NCI-H187 (cell line): ENCODE measurements at places on chromosomes 11 and 22.

GRCh38 chr22:42283278-42284201, 13.1 kb upstream of the TCF20 start:
- DNase-seq, result no peak

DNA sequence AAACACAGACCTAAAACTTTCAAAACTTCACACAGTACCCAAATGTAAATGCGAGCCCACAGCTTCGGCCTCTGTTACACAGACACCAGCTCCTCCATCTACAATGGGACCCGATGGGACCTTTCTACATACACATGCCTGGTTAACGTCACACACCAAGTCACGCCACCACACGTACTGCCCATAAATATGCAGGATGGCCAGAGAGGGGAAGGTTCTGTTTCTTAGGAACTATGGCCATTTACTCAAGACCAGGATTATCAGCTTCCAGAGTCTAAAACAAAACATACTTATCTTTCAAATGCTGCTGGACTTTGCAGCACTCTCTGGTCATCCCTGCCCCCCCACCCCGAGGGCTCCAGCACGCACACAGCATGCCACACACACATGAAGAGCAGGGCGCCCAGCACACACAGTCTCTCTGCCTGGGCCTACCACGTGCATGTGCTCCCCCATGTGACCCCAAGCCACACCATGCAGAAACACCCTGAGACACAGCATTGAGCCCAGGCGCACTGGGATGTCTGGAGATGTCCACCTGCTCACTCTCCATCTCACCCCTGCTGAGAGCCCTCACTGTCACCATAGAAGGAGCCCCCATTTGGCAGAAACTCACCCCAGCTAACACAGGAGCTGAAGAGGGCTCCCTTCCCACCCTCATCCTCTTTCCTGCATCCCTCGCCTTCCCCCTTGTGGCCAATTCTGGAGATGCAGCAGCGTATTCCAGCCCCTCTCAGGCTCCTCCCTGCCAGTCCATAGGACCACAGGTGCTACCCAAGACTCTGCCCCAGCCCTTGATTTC, 61.8 kb downstream of the SLC22A12 start:
- peak; percentile 28 for DNase-seq

- DNase-seq, result peak; percentile 58
These were observed 74.7 kb upstream of the DRD2 start for GRCh38 chr11:113549611-113550578.

GRCh38 chr22:19810381-19811201, 44.1 kb downstream of the GNB1L start:
- DNase-seq, result no peak

GRCh38 chr11:16795146-16795545, 56.7 kb downstream of the C11orf58 start:
- DNase-seq, result no peak

GRCh38 chr22:29994943-29995342, 85.3 kb upstream of the HORMAD2 start:
- DNase-seq, result no peak

DNA sequence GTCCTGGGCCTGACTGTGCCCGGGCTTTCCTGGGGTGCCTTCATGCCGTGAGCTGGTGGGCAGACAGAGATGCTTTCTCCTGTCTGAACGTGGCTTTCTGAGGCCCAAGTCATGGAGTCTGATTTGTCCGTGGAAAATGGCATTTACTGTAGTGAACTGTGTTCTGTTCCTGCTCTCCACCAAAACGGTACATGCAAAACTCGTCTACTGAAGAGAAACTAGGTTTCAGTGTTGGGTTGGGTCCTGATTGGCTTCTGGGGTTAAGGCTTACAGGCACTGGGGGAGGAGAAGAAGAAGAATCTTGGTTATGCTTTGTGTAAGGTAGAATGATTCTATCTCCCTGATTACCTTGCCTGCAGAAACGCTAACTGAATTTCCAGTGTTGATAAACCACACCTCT, 541.7 kb downstream of the NTM start:
- DNase-seq, result no peak

- DNase-seq, result no peak
These were observed 10.1 kb downstream of the MMP12 start for GRCh38 chr11:102864724-102865123.

DNA sequence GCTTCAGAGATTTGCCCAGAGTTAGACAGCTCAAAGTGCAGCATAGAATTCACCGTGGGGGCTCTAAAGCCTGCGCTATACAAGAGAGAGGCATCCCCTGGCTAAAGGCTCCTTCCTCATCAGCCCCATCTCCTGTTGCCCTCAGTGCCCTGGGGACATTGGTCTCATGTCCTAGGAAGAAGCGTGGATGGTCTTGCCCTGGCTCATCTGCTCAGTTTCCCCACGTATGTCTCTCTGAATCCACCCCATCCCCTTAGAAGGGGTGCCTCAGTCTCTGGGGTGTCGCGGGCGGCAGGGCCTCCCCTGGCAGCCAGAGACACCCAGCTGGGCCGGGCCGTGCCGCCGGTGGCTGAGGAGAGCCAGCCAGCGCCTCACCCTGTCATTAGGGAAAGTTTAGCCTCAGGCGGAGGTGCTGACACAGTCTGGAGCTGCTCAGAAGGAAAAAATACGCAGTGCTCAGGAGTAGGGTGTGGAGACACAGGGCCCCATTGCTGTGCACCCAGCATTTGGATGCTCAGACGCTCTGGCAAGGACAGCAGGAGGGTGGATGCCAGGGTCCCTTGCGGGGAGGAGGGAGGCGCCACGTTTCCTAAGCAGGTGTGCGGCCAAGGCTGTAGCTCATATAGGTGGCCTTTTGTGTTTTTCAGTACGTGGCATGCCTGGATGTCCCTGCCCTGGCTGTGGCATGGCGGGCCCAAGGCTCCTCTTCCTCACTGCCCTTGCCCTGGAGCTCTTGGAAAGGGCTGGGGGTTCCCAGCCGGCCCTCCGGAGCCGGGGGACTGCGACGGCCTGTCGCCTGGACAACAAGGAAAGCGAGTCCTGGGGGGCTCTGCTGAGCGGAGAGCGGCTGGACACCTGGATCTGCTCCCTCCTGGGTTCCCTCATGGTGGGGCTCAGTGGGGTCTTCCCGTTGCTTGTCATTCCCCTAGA, 1.3 kb downstream of the SLC39A13 start:
- no peak for DNase-seq

DNA sequence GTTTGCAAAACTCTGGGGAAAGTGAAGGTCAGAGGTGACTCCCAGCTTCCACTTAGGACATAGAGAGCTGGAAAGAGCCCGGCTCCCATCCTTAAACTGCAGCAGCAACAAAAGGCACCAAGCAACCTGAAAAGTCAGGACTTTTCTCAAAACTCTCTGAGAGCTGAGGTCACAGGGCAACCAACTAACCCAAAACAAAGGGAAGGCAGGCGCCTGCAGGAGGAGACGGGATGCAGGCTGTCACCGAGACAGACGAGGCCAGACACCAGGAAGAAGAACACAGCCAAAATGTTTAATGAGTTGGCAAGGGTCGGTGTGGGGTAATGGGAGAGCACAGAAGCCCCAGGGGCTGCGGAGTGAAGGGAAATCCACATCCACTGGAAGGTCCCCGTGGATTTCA, 19.9 kb downstream of the ASCL2 start:
- no peak for DNase-seq

DNA sequence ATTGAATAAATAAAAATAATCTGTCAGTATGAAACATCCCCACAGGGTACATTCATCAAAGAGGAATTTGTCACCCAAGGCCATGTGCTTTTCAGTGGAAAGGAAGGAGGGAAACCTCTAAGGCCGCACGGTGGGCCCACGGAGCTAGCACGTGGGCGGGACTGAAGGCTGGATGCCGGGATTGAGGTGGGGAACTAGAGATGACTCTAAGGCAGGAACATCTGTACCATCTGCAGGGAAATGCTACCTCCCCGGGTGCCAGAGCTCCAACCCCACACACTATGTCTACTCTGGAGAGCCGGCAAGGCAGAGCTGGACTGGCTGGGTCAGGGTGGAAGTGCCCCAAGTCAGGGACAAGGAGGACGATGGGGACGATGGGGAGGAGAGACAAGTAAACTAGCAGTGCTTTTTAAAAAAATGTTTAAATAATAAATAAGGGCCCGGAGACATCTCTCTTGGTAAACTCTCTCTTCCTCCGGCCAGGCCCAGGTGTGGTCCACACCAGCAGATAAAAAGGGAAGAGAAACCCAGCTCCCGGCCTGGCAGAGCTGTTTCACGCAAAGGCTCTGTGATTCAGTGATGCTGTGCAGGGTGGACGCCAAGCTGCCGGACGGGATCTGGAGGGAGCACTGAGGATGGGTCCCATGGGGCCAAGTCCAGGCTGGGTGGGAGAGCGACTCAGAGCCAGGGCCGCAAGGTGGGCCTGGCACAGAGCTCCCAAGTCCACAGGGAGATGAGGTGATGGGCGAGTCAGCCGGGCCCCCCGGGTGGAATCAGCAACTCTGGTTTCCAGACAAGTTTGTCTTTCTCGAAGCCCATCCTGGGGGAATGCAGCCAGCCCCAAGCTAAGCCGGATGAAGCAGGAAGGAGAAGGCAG, 5.8 kb downstream of the LIF start:
- DNase-seq, result no peak

DNA sequence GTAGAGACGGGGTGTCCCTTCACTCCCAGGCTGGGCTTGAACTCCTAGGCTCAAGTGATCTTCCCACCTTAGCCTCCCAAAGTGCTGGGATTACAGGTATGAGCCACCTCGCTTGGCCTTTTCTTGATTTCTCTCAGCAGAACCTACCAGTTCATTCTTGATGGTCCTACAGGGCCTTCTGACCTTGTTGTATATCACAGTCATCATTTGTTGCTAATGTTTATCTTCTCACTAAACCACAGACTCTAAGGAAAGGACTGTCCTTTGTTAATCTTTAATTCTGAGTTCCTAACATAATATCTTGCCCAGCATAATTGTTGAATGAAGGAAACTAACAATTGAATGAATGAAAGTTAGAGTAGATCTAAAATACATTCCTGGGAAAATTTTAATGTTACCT, 22.0 kb upstream of the ZC3H12C start:
- no peak for DNase-seq

DNA sequence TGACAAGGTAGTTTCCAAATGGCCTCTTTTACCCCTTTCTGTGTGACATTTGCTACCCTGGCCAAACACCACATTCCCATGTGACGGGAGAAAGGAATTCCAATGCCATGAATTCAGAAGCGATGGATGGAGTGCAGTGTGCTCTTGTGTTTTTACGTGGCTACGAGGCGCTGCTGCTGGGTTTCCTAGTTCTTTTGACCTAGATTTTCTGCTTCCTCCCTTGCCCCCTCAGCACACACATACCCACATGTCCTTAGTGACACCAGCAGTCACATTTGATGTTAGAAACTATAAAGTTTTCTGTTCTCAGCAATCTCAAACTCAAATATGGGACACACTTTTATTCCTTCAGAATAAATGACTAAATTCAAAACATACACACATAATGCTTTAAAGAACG, 7.8 kb upstream of the TMA7B start:
- no peak for DNase-seq

- DNase-seq, result no peak
These were observed 251.3 kb upstream of the PLET1 start for GRCh38 chr11:112511911-112512310.

- no peak for DNase-seq
These were observed 137.6 kb downstream of the MAML2 start for GRCh38 chr11:96205460-96205809.

DNA sequence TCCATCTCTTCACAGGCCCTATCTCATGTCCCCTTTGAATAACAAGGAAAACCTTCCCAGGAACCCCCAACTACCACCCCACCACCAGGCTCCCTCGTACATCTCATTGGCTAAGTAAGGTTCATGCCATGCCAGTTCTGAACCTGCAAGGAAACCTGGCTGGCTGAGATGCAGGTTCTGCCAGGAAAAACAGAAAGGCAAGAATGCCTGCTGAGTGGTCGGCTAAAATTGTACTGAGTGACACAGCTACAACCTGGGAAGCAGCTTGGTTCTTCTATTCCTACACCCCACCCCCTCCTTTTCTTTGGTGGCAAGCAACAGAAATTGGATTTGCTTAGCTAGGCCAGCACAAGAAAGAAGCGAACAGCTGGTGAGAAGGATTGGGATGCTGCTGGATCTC, 36.1 kb upstream of the TSPAN18 start:
- DNase-seq, result no peak

DNA sequence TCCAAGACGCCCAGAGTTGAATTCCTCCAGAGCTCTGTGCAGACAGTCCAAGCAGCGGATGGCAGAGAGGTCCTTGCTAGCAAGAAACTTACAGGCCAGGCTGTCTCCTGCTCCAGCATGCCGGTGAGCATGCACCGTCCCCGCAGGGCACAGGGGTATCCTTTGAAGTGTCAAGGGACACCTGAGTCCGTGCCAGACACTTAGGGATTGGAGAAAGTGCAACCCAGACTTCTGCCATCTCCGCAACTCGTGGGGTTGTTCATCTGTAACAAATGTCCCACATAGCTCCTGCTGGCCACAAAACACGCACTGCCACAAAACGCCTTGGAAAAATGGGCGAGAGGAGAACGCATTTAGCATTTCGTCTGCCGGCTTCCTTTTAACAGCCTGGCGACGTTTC, 13.3 kb downstream of the TSPO start:
- no peak for DNase-seq

- no peak for DNase-seq
These were observed 20.8 kb upstream of the RFPL3 start for GRCh38 chr22:32336771-32337424.

GRCh38 chr11:12640355-12640754, 33.9 kb upstream of the TEAD1 start:
- DNase-seq, result no peak

DNA sequence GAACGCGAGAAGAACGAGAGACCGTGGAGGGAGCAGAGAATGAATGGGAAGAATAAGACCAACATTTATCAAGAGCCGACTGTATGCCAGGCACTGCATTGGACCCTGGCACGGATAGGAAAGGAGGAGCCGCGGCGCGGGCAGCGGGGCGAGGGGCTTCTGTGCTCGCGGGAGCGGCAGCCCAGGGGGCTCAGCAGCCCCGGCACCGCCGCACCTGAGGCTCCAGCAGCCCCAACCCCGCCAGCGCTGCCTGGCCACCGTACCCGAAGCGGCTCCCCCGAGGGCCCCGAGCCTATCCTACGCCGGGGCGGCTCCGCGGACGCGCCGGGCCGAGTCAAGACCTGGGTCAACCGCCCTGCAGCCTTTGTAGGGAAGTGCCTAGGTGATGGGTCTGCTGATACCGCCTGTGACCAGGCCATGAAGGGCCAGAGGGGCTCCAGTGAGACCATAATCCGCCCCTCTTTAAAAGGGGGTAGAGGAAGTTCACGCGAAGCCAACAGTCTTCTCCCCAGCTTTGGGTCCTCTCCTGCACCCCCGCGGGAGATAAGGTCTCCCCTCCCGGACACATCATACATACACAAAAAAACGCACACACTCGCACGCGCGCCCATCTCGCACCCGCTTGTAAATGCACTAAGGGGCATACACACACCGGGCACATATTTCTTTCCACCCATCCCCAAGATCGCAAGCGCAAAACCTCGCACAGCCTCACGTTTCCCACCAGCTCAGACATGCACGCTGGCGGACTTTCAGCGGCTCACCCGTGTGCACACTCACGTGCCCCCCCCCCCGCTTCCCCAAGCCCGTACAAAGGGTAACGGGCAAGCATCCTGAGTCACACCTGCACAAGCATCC, 935 bp upstream of the RTN4RL2 start:
- DNase-seq, result no peak

DNA sequence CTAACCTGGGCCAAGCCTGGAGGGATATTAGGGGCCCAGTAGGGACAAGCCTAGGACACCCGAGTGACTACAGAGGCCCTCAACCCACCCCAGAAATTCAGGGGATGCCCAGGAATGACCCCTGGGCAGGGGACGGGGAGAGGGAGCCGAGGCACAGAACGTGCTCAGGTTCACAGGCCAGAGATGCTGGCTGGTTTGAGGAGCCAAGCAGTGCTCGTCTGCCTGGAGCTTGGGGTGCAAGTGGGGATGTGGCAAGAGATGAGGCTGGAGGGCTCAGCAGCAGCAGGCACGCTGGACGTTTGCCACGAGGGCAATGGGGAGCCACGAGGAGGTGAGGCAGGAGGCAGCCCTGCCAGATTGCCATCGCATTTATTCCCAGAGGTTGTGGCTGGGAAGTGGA, 34.0 kb upstream of the EMID1 start:
- no peak for DNase-seq
